ENCODE measurements at places on chromosomes 2 and 18.

DNA sequence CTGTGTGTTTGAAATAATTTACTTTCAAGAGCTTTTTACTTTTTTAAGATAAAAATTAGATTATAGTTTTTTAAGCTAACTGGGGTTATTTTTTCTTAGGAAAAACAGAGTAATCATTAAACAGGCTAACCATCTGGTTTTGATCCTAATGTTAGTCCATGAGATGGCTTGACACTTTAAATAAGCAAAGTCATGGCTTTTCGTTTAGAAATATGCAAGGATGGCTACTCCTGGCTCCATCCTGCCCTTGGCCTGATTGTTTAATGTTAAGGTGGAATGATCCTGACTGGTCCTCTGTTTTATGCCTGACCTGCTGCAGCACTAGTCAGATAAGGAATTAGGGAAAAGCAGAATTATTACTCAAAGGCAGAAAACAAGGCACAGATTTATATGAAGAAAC lies 39.7 kb upstream of the PNPT1 start:
- no peak for DNase-seq

DNA sequence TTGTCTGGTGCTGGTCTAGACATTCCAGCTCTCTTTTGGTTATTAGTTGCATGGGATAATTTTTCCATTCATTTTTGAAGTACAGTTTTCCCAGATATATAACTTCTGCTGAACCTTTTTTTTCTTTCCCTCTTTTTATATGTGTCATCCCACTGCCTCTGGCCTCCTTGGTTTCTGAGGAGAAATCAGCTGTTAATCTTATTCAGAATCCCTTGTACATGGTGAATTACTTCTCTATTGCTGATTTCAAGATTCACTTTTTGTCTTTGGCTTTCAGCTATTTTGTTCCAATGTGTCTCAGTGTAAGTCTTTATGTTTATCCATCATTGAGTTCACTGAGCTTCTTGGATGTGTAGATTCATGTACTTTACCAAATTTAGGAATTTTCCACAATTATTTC lies 99.7 kb downstream of the ARHGEF4 start:
- DNase-seq: no peak

GRCh38 chr2:84942964-84943421 lies 28.0 kb upstream of the KCMF1 start:
- DNase-seq: no peak

- DNase-seq: no peak
Measured at GRCh38 chr2:186559848-186560247, 30.0 kb upstream of the ITGAV start.

- DNase-seq: no peak
Measured at GRCh38 chr2:150485871-150486538, 1.5 kb downstream of the RND3 start.

GRCh38 chr2:232281858-232282507 lies 96.6 kb upstream of the ALPP start:
- no peak for DNase-seq

DNA sequence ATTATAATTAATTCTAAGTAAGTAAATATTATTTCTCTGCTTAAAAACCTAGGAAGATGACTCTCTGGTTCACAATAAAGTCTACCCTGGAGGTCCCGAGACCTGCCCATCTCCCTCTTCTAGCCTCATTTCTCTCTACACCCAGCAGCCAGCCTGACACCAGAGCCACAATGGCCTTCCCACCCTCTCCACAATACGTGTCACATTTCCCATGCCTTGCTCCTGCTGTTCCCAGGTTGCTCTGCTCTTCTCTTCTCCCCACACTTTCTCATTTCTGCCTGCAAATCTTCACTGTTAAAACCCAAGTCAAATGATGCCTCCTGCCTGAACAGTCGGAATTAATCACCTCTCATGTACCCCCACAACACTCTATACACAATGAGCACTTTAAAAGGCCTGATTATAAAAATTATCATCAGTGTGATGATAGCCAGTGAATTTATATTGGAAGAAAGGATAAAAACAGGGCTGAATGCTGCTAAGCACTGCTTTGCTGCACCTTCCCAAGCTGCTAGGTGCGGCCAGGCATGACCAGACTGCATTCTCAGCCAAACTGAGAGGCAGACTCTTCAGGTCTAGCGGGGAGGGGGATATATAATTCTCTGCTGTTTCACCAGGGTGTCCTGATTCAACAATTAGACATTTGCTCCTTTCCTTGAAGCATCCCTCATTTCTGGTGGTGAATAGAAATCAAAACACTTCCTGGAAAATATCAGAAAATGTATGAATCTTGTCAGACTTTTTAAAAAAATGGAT lies 160.6 kb downstream of the DTNA start:
- DNase-seq: no peak

DNA sequence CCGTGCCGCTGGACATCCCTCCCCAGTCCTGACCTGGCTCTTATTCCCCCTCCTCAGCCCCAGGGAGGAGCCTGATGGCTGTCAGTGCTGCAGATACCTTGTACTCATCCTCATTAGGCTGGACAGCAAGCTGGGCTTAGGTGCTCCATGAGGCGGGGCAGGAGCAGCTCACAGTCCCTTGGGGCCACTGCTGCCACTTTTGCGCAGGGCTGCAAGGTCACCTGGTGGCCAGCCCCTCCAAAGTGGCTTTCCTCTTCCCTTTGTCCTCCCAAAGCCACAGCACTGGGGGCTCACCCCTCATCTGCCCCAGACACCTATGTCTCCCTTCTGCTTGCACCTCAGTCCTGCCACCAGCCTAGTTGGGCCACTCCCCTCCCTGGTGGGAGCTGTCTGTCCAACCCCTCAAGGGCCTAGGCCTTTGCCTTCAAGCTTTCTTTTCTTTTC lies 60.8 kb downstream of the FAM168B start:
- DNase-seq: no peak

GRCh38 chr2:226151157-226151556 lies 648.5 kb downstream of the IRS1 start:
- no peak for DNase-seq

DNA sequence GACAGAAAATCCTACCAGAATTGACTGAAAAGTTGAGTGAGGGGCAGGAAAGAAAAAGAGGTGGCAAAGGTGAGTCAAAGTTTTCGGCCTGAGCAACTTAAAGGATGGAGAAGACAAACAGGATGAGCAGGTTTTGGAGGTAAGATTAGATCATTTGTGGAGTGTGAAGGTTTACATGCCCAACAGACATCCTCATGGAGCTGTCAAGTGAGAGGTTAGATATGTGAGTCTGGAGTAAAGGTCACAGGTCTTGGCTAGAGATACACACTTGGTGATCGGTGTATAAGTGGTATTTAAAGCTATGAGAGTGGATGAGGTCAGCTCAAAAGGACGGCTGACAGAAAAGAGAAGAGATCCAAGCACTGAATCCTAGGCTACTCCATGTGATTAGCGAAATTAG lies 11.1 kb upstream of the MYL12A start:
- DNase-seq: no peak

DNA sequence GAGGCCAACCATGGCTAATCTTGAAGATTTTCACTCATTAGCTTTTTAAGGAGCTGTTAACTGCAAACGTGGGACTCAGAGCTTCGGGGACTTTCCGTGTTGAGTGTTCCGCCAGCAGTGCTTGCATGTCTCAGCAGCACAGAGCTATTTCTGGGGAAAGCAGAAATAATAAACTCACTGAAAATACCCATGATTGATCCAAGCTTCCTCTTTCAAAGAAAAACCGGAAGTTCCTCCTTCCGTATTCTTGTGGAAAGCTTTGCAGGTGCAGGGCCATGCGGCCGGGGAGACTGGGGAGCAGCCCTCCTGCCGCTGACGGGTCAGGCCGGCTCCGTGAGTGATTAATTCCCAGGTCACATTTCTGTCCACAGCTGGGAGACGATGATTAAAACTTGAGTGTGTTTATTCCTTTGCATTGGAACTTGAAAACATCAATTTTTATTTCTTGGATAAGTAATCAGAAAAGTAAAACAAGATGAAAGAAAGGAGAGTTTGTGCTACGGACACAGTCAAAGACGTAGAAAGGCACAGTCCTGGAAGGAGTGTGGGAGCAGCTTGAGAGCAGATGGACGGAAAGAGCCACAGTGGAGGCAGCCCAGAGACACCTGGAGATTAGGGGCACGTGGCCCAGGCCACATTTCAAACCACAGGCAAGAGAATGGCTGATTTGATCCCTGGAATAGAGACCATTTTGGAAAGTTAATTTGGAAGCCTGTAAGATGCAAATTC lies 54.2 kb upstream of the CTDP1 start:
- no peak for DNase-seq

GRCh38 chr2:176931588-176932563 lies 280.7 kb upstream of the HNRNPA3 start:
- no peak for DNase-seq

GRCh38 chr2:18690342-18690741 lies 101.0 kb upstream of the NT5C1B start:
- DNase-seq: no peak

DNA sequence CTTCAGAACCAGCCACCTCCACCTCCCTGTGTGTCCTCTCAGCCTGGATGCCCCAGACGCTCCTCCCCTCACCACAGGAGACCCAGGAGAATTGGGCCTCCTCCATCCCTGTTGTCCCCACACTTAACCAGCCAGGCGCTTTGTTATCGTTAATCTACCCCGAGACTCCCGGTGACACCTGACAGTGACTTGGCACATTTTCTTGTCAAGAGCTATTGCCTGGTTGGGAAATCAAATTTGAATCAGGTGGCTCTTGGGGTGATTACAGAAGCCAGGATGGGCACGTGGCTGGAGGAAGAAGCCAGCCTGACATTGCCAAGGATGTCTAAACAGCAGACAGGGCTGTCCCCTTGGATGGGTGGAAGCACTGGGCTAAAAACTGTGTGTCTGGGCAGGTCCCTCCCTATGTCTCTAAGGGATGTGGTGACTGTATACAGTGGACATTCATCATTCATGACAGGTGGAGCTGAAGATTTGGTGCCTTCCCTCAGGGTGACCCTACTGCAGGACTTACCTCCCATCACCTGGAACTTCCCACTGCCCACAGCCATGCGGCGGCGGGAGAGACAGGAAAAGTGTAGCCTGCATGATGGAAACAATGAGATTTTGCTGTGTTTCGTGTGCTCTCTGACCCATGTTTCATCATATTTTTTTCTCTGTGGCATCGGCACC lies 157.2 kb upstream of the CAPN13 start:
- DNase-seq: no peak

GRCh38 chr2:231332872-231333500 lies 62.5 kb upstream of the B3GNT7 start:
- no peak for DNase-seq

DNA sequence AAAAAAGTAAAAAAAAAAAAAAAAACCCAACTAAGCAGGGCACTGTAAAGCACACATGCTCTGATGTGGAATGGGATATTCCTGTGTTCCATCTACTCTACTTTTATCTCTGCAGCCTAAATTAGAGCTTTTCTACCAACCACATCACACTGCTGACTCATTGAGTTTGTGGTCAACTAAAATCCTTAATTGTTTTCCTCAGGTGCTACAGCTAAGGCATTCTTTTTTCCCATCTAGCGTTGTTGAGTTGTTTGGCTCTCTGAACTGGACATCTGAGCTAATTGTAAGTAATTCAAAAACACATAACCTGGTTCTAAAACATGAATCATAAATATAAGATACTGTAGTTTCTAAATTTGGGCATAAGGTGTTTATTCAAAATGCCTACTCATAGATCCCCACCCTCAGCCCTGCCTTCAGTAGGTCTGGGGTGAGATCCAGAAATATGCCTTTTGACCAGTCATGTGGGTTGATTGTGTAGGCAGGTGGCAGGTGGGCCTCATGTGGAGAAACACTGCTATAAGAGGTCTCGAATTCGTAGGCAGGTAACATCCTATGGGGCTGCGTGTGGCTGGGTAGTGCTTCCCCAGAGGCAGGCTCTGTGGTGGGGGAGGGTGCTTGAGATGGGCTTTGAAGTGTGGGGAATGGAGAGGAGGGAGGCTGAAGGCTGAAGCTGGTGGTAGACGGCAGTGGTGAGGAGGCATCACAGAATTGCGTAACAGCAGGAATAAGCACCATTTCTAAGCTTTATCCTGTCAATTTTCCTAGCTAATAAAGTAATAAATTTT lies 27.2 kb downstream of the ANKRD29 start:
- no peak for DNase-seq

DNA sequence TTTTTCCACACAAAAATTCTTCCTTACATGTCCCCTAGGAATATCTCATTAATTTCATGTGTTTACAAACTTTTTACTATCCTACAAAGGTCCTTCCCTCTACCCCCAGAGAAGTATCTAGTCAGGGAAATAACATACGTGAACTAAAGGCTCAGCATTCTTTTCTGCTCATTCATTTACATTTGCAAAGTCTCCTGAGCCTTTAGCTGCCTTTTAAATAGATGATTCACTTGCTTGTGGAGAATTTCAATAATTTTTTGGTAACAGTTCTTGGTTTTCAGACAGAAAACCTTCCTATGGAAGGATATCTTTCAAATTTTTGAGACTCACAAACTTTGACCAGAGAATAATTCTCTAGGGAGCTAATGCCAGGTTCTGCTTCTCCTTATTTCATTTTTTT lies 81.5 kb upstream of the RMDN2 start:
- no peak for DNase-seq

DNA sequence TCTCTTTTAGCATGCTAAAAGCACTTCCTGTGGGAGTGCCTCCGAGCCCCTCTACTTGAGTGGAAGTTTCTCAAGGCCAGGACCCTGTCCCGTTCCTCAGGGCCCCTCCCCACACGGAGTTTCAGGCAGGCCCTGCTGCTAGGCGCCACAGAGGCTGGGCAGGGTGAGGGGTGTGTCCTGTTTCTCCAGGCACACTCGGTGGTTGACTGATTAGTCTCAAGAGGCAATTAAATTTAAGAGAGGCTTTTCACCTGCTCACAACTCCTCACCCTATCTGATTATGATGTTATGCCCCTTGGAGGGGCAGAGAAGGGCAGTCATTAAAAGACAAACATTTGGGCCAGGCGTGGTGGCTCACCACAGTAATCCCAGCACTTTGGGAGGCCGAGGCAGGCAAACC lies 160.8 kb upstream of the HAAO start:
- DNase-seq: no peak

GRCh38 chr2:160482673-160483072 lies 10.9 kb downstream of the RBMS1 start:
- DNase-seq: no peak

DNA sequence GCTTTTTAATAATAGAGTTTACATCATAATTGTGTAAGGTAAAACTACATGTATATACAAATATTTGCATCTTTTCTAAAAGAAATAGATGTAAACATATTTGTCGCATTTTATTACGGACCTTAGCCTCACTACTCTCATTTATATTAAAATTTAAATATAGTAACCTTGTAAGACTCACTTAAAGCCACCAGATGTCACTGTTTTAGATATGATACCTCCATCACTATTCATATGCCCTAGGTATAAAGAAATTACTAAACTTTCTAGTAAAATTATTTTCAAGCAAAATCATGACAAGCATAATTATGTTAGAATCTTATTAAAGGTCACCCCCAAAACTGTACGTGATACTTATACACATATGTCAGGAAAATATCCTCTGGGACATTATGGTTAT lies 674.3 kb upstream of the REG3G start:
- no peak for DNase-seq

DNA sequence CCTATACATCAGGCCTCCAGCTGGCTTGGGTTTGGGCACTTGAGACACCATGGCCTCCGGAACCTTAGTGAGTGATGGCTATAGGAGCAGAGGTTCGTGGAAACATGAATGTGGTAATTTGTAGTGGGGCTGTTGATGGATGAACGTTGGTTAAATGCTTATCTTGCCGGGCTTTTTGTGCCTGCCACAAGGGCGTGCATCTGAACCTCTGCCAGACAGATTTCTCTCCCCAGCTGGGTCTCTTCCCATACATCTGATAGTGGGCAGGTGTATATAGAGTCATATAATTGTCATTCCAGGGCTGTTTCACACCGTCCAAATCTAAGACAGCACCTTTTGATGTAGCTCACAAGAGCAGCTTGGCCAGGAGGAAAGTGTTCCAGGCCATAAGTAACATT lies 14.7 kb downstream of the LAMA3 start:
- no peak for DNase-seq

All from stimulated activated CD4-positive, alpha-beta T cell treated with anti-CD3 and anti-CD28 coated beads, Interleukin-12 subunit alpha, Interleukin-12 subunit beta, amount 100 ng/mL, for 24 hours (primary cell).